ENCODE measurements at places on chromosomes 6 and 20. TPM values are rescaled to one million over a fixed set of nuclear protein-coding genes. Genes with fewer than 3 reads are reported as not detected.

GRCh38 chr20:33840759-33841435, 29.7 kb downstream of the CHMP4B start:
- DNase-seq: peak; percentile 45

DNA sequence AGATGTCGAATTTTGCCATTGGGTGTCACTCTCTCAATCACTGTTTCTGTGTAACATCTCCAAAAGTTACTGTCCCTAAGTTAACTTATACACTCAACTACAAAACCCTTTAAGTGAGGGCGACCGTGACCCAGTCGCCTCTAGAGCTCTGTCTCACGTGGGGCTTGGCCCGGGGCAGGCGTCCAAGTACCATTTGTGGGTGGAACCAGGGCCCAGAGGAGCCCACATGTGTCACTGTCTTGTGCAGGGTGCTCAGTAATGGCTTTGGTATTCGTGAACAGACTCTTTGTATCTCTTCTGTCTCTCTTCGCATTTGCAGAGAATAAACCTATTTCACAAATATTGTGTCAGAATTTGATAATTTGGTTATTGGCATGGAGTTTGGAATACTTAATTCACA, 109.9 kb upstream of the THBS2 start:
- DNase-seq: no peak

DNA sequence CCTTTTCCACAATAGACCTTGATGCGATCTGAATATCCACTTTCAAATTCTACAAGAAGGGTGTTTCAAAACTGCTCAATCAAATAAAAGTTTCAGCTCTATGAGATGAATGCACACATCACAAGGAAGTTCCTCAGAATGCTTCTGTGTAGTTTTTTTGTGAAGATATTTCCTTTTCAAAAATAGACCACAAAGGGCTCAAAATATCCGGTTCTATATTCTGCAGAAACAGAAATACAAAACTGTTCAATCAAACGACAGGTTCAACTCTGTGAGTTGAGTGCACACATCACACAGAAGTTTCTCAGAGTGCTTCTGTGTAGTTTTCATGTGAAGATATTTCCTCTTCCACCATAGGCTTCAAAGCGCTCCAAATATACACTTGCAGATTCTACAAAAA, 293.9 kb upstream of the DEFB115 start:
- no peak for DNase-seq

DNA sequence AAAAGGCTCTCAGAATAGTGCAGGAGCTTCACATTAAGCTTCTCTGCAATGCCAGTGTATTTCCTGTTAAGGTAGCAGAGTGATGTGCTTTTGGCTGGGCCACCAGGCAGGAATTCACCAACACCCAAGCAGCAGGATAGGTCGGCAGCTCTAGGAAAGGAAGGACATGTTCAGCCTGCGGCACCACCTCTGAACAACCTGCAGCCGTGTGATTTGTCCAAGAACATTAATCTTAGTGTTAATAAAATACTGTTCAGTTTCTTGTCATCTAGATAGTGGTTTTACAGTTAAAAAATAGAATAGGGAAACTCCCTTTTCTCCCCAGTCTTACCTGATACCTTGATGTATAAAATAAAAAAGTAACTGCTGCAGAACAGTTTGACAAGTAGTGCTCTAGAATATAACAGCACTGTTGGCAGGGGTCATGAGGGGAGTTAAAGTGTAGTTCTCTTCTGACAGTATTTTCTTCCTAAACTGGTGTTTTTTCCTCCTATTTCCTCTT, 18.8 kb downstream of the ZNF292 start:
- DNase-seq: peak; percentile 34

DNA sequence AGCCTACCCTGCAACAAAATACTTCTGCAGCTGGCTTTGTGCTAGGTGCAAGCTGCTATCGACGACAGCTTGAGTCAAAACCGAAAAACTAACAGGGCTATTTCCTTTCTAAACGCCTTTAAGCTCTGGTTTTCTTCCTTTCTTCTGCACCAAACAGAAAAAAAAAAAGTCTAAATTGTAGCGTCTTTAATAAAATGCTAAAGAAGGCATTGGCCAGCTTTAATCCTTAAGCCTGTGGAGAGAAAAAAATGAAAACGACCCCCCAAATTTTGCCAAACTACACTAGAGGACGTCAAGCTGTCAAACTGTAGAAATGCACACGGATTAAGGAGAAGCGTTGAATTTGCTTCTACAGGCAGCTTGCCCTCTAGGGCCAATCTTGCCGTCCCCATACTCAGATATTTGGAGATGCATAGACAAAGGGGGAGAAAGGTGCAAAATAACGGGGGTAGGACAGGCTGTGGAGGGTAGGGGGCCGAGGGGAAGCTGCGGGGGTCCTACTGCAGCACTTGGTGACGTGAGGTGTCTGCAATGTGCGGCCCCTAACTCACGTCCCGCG, 1.4 kb upstream of the NRN1 start:
- DNase-seq: no peak

GRCh38 chr20:15911581-15911980, 661.7 kb downstream of the KIF16B start:
- DNase-seq: no peak

DNA sequence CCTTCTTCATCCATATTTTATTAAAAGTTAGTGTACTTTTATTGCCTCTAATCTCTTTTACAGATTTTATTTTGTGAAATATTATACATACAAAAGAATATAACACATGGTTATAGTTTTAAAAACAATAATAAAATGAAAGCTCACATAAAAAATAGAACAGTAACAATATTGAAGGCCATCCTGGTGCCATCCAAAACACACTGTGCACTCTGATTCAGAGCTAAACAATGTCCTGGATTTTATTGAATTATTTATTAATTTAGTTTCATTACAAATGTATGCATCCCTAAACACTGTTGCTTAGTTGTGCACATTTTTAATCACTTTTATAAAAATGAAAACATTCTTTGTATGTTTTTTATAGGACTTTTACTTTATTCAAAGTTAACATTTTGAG, 32.9 kb downstream of the RNF217 start:
- DNase-seq: no peak

- DNase-seq: no peak
Observed at GRCh38 chr6:147177286-147177685, 26.9 kb upstream of the STXBP5 start.

DNA sequence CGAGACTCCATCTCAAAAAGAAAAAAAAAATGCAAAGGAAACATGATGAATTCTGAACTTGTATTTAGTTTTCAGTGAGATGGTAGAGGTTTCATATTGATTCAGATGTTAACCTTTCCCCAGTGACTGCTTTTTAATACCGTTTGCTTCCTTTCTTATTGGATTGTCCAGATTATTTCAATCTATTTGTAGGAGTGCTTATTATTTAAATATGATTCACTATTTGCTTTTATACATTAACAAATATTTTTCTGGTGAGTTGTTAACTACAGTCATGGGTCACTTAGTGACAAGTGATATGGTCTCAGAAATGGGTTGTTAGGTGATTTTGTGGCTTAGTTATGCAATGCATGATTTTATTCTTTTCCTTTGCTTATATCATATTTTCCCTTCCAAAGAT, 8.4 kb downstream of the PI3 start:
- no peak for DNase-seq

- no peak for DNase-seq
Observed at GRCh38 chr6:158047127-158047518, 65.5 kb downstream of the SYNJ2 start.

DNA sequence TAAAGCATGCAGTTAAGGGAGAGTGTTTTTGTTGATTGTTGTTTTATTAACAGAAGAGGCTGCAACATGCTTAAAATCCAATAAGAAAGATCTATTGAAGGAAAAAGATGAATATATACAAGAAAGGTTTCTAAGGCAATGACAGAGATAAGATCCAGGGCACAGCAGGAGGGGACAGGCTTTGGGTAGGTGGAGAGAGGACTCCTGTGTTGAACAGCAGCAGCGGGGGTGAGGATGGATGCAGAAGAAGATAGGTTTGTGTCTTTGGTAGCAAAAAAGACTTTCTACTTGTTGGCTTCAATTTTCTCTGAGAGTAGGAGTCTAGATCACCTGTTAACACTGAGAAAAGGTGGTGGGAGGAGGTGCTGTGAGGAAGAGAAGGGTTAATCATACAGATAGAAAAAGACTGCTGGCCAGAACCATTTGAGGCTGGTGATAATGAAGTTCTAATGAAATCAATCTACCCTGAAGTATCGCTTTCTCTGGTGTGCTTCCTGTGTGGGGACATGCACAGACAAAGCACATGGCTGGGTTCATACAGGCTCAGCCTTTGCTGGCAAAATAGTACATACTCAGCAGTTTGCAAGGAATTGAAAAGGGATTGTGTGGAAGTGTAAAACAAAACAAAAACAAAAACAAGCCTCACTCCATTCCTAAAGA, 17.2 kb upstream of the DST start:
- DNase-seq: no peak

DNA sequence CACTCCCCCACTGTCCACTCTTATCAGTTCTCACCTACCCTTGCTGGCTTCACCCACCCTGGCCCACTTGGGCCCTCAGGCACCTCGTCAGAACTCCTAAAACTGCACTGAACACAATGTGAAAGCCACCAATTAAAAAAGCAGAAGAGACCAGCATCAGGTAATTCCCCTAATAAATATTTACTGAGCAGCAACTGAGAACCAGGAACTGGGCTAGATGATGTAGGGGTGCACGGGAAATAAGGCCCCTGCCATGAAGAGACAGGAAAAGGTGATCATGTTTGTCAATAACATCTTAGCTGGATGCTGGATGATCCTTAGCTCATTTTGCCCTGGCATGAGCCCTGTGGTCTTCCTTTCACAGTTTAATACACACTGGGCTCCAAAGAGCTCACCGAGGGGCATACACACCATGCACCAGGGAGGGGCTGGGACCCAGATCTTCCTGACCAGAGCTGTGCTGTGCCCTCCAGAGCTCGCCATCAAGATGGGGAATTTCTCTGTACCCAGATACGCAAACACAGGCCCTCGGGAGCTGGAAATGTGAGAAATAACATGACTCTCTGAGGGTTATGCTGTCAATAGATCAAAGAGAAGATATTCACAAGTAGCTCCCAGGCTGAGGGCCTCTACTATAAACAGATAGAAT, 113.6 kb upstream of the SLC22A16 start:
- DNase-seq: no peak

GRCh38 chr6:79438030-79438429, 99.2 kb downstream of the LCA5 start:
- DNase-seq: no peak

KCNQ5 gene
- 2.6 TPM for total RNA-seq

RBPJL gene
- not detected for total RNA-seq

F13A1 gene
- total RNA-seq: 33.5 TPM

OR2J3 gene
- not detected for total RNA-seq

Data from stomach (tissue), 19 donors.